ENCODE measurements at places on chromosomes 5 and 9.

GRCh38 chr5:11617080-11617479 is 287.2 kb downstream of the CTNND2 start:
- DNase-seq, result no peak

GRCh38 chr9:105912863-105913516 is 218.6 kb downstream of the TMEM38B start:
- no peak for DNase-seq

GRCh38 chr9:129990269-129991010 is 52.5 kb downstream of the FNBP1 start:
- DNase-seq, result no peak

DNA sequence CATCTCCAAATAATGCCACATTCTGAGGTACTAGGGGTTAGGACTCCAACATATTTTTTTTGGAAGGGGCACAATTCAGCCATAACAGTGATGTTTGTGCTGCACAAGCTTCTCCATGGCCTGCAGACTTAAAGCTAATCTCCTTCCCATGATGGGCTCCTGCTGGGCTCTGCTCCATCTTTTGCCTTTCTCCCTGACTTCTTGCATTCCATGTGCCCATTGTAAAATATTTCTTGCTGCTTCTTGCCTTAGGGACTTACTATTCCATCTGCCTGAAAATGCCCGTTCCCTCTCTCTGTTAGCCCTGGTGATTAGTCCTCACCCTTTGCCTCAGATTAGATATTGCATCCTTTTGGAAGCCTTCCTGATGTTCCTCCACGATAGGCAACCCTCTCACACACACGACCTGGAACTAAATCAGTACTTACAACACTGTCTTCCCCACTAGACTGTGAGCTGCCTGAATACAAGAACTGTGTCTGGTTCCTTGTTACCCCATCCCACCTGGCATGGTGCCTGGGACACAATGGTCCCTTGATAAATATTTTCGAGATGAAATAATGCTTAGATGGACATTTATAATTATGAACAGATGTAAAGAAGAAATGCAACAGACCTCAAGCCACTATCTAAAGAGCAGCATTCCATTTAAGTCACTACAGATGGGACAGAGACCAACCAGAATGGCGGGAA is 33.5 kb downstream of the OR1J1 start:
- no peak for DNase-seq

DNA sequence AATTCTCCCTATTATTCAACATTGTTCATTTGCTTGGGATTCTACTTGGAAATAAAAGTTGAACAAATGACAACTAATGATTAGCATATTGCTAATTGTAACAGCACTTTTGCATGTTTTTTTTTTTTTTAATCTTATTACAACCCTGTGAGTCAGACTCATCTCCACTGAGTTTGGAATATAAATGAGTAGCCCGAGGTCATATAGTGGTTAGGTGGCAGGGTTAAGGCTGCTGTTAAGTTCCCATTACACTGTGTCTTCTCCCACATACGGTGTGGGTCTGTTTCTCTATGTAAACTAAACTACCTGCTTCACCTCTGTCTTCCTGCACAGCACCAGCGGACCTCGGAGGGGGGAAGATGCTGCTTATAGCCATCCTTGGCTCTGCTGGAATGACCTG is 92.4 kb downstream of the EQTN start:
- no peak for DNase-seq

DNA sequence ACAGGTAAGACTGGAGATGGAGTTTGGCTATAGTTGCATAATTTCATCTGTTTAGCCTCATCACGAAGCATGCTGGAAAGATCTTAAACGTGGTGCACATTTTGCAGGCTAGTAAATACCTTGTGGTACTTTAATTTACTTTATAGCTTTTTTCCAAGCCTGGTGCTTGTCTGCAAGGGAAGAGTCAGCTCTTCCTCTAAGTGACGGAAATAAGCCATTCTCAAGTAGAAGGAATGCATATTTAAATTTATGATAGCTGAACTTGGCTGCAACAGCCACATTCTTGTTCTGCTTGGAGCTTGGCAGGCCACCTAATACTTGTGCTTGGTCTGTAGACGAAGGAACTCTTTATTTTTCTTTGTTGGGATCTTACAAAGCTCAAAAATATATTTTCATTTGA is 188.0 kb upstream of the PIK3R1 start:
- no peak for DNase-seq
